NCI-H1436 treated with DMSO at 0.1 percent for 48 hours (cell line): ENCODE measurements at places on chromosomes 3 and 15.

DNA sequence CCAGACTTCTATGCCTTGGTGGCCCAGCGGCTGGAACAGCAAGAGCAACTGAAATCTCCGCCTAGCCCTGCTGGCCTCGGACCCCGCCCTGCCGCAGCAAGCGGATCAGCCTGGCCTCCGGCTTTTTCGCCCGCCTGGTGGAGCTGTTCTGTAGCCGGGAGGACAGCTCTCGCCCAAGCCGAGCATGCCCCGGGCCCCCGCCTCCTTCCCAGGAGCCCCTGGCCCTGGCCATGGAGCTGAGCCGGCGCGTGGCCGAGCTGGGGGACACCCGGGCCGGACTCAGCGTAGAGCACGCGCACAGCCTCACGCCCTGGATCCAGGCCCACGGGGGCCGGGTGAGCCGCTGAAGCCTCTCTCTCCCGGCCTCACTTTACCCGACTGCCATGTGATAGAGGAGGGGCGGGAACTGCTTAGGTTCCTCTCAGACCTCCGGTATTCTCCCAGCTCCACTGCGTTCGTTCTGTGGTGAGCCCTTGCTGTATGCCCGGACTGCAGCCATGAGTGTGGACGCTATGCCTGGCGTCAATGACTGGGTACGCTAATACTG lies 24.1 kb upstream of the MRPL3 start:
- no peak for DNase-seq

- DNase-seq, result no peak
Measured at GRCh38 chr3:66047311-66048050, 8.8 kb upstream of the MAGI1 start.

DNA sequence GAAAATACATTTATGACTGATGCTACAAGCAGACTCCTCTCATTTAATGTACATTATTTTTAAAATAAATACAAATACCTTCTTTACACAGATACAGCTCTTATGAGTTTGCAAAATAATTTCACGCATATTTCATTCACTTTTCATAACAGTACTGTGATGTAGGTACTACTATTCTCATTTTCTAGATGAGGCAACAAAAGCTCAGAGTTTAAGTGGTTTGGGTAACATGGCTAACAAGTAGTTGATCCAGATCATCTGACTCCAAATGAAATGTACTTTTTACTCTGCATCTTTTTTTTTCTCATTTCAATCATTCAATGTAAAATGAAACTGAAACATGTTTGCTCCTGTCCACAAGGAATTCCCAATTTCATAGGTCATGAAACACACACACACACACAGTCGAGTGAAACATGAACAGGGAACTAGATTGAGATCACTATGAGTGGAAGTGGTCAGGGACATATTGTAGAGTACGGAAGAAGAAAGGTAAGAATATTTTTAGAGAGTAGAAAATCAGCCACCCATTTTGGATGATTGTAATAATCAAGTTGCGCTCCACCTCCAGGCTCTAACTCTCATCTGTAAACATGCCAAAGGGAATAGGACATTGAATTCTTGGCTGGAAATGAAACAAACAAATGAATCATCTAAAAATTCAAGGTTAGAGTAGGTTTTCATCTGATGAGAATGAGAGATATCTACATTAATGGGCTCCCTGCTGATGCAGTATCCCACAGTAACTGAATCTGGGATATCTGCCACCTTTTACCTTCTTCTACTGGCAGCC lies 92.4 kb downstream of the CLDN1 start:
- DNase-seq, result no peak

- no peak for DNase-seq
Measured at GRCh38 chr3:57112206-57112605, 51.7 kb downstream of the SPATA12 start.

DNA sequence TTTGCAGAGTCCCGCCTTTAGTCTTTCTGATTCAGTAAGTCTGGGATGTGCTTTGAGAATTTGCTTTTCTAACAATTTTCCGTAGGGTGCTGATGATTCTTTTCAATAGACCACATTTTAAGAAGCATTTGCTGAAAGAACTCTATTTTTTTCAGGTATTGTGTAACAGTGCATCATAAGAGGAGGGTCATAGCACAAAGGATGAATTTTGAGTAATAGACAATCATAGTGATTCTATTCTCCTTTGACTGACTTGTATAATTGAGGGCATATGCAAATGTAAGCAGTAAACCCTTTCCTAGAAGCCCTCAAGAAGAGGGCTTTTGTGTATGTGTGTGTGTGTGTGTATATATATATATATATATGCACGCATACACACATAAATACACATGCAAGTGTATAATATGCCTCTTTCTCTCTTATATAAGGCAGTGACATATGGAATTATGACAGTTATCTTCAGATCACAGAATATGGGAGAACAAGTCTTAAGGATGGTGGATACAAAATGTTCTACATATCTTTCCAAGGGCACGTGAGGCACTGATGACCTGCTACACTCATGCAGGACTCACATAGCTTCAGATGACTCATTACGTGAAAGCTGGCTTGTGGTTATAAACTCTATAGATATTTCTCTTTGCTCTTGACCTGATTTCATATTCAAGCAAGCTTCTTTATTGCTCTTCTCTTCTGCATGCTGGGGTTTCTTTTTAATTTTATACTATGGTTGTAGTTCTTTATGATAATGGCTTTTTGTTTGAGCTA lies 6.5 kb upstream of the PLSCR1 start:
- DNase-seq, result no peak

- no peak for DNase-seq
Measured at GRCh38 chr3:114089675-114090074, 33.1 kb downstream of the QTRT2 start.

- no peak for DNase-seq
Measured at GRCh38 chr3:79521221-79521848, 246.5 kb downstream of the ROBO1 start.

DNA sequence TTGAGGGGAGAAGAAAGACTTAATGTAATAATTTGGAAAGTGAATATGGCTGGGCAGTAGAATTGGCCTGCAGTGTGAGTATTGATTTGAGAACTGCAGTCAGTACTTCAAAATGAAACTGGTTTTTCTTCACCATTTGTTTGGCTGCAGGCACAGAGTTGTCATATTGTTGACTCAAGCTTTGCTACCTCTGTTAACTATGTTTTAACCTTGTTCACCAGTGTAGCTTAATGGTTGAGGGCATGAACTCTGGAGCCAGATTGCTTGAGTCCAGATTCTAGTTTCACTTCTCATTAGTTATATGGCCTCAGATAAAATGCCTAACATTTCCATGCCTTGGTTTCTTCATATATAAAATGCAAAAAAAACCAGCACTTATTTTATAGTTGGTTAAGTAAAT lies 64.1 kb downstream of the CFAP44 start:
- no peak for DNase-seq

DNA sequence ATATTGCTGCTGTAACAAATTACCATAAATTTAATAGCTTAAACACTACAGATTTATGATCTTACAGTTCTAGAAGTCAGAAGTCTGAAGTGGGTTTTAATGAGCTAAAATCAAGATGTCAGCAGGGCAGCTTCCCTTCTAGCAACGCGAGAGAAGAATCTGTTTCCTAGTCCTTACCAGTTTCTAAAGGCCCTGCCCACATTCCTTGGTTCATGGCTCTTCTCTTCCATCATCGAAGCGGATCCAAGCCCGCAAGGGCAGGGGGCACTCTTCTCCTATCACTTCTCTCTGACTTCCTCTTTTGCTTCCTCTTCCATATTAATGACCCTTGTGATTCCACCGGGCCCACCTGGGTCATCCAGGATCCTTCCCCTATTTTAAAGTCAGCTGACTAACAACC lies 16.1 kb downstream of the MINDY4B start:
- no peak for DNase-seq

GRCh38 chr15:41490355-41490754 lies 3.3 kb upstream of the ITPKA start:
- no peak for DNase-seq

DNA sequence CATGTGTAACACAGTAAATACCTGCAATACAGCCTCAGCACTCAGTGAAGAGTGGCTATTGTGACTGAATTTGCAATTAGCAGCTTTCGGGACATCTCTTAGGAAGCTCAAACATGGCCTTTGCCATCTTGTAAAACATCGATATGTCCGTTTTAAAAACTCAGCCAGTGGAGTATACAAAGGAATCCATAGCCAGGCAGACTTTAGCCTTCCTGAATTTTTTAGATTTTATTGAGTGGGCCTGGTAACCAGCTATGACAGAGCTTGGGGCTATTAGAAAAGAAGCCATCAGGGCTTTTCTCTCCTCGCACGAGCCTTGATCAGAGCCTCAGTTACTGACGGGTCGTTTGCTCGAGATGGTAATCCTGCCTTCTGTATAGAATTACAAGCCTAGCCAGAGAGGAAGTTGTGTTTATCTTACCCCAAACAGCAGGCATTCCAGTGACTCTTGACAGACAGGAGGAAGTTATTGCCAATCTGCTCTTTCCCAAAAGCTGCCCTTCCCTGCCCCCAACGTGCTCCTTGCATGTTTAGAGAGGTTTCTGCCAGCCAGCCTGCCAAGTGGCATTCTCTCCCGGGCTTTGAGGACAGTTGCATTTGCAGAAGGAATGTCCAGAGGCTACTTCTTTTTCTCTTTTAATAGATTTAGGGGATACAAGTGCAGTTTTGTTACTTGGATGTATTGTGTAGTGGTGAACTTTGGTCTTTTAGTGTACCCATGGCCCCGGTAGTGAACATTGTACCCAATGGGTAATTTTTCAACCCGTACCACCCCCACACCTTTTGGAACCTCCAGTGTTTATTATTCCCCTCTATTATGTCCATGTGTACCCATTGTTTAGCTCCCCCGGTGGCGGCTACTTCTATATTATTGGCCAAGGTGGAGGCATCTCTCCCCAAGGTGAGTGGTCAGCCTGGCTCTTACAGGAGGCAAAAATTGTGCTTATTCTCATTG lies 40.6 kb downstream of the ITPR1 start:
- no peak for DNase-seq

DNA sequence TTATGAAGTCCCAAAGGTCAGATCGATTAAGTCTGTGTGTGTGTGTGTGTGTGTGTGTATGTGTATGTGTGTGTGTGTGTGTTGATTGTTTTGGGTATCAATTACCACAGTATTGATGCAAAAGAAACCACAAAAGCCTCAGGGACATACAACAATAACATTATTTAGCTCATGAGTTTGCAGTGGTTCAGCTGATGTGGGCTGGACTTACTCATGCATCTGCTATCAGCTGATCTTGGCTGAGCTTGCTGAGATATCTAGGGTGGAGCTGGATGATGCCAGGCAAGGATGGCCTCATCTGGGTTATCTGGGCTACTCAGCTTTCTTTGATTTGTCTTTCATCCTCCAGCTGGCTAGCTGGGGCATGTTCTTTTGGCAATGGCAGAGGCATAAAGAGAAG lies 82.4 kb upstream of the PRR23C start:
- DNase-seq, result no peak

GRCh38 chr3:42829083-42829627 lies 19.9 kb downstream of the ACKR2 start:
- no peak for DNase-seq
